CD4-positive, alpha-beta T cell treated with Interleukin-15 for 4 hours (primary cell): ENCODE measurements at places on chromosomes 2 and 18.

GRCh38 chr2:113053666-113054065 is 999 bp upstream of the IL36B start:
- no peak for DNase-seq

GRCh38 chr2:195413944-195414343 is 243.1 kb upstream of the SLC39A10 start:
- no peak for DNase-seq

DNA sequence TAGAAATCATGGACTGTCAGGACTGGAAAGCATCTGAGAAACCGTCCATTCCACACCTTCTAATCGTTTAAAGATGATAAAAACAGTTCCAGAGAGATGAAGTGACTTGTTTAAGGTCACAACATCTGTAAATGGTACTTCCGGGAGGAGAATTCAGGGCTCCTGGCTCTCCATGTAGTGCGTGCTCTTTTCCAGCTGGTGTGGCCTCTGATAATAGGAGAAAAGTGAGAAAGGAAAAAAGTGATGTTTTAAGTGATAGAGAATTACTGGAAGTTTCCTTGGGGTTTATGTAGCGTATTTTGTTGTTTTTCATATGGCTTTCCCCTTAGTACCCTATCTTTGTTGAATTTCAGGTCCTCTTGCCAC is 663 bp downstream of the C2orf49 start:
- no peak for DNase-seq

DNA sequence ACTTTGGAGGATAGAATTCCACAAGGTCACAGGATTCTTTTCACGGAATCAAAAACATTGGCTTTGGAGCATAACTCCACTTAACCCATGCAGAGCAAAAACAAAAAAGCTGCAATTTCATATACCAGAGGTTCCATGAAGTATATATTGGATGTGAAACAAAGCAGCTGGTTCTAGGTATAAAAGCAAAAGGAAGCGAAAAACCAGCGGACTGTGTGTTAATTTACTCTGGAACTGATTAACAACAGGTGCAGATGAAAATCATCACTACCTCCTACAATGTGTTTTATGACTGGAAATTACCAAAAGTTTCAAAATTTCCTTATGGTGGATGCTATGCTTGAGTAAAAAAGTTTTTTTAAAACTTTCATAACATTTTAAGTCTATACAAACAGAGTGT is 54.4 kb upstream of the LINC00305 start:
- DNase-seq = no peak

DNA sequence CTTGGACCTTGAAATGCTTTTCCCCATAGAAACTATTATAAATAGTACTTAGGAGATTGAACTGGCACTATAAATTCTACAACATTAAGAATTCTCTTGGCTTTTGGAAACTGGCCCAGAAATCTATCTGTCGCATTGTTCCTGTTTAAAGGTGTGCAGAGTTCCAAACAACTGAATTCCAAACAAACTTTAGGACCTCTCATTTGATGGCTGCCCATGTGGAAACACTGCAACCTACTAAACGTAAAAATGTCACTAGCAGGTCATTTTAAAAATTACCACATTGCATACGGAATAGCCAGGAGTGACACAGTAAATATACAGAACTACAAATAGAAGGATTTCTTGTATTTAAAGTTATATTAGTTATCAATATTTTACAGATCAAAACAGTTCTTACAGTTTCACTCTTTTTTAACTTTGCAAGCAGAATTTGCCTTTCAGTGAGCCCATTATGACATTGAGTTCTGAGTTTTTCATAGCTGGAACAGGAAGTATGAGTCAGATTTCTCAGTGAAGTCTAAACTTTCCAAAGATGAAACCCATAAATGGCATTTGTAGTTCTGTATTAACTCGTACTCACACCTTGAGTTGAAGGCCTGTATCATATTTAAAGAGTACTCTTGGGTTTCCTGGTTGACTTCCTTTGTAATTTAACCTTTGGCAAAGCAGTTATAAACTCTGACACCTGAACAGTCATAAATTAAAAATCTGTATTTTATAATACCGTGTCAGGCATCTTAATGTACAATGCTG is 142.3 kb upstream of the BOD1L2 start:
- DNase-seq = peak; percentile 40

GRCh38 chr2:42050010-42050702 is 2.3 kb downstream of the PKDCC start:
- DNase-seq = no peak

DNA sequence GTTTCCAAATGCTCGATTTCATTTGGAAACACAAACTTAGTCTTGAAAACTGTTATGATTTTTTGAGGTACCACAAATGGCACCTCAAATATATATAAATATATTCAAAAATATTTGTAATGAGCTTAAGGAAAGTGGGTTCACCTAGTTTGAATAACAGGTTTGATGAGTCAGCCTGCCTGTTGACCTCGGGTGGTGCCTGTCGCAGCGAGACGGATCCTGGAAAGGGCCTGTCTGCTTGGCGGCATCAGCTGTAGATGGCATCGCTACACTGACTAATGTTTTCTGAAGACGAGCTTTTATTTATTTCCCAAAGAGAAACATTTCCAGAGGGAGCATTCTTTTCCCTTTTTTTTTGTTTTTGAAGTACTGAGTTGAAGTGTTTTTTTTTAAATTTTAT is 6.9 kb downstream of the ALLC start:
- DNase-seq = no peak
